T-helper 2 cell treated with Interferon-gamma antibody and Interleukin-4, amounts not matched to agents 5 μg/mL and 100 μg/mL, for 36 hours (primary cell): ENCODE measurements at places on chromosomes 2 and 18.

DNA sequence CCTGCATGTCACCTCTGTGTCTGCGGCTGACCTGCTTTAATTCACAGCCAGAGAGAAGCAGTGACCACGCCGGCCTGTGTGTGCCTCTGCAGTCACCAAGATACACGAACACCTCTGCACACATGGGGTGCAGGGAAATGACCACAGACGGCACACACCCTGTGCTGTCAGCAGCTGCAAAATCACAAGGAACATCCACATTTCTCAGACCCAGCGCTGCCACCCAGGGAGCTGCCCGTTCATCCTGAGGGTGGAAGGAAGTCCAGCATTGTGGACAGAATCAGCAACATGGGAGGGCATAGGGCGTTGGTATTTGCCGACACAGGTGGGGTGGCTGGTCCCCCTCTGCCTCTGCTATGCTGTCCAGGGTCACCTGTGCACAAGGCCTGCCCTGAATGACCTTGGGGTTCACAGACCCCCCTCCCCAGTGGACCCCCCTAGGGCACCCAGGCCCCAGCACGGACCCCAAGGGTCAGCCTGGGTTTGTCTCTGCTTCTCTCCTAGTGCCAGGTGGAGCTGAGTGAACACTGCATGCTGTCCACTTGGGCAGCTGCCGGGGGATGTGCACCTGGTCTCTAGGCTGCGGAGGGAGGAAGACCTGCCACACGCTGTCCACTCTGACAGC lies 107.4 kb downstream of the PXDN start:
- DNase-seq, result no peak

GRCh38 chr2:128457006-128457604 lies 138.4 kb upstream of the HS6ST1 start:
- no peak for DNase-seq

GRCh38 chr18:49843778-49844625 lies 30.7 kb upstream of the ACAA2 start:
- no peak for DNase-seq

DNA sequence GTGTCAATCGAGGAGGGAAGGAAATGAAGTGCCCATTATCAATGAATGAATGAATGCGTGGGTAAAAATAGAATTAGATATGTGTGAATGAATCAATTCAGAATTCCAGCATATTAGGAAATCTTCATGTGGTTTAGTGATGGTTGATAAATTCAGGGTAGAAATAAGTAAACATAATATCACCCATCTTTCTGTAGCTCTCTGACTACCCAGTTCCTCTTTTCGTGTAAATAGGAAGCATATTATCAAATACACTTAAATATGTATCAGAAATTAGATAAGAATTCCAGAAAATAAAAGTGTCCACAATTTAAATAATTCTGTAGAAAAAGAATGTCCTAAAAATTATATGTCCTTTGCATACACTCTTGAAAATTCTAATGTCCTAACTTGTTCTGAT lies 552.9 kb upstream of the LRATD1 start:
- no peak for DNase-seq

- DNase-seq, result no peak
Measured at GRCh38 chr18:24010673-24011072, 3.9 kb upstream of the TTC39C start.

- DNase-seq, result no peak
Measured at GRCh38 chr2:142130111-142131009, 456 bp downstream of the LRP1B start.

DNA sequence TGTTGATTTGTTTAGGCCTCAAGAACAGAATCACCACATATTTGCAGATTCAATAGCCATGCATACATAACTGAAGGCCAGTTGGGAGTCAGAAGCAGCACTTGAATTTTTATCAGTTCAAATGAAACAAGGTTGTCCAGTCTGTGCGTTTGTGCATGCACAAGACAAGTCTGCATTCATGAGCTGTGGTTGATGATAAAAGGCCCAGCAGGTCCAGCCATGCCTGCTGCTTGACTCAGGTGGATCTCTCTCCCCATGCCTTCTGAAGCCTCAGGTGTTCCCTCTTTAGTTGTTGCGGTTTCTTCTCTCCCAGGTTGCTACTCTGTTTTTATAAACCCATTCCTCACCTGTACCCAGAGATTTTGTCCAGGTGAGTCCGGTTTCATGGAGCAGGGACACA lies 124.5 kb downstream of the CCDC102B start:
- DNase-seq, result no peak

GRCh38 chr2:217356142-217356541 lies 496.3 kb upstream of the TNP1 start:
- DNase-seq, result no peak

- peak; percentile 76 for DNase-seq
Measured at GRCh38 chr18:9095297-9096006, 7.0 kb upstream of the NDUFV2 start.

DNA sequence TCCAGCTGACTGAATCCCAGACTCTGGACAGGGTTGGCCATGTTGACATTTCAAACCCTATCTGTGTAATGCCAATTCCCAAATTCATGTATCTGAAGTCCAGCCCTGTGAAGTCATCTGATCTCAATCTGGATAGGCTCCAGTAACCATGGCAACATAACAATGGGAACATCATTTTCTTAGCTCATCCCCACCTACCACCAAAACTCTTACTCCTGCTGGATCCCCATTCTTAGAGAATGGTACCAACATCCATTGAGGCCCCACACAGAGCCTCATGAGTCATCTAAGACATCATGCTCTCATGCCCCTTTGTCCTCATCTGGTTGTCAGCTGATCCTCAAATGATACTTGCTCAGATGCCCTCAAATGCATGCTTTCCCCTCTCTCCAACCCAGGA lies 58.9 kb upstream of the TEX51 start:
- DNase-seq, result no peak

- no peak for DNase-seq
Measured at GRCh38 chr2:70181363-70181956, 9.4 kb downstream of the C2orf42 start.

GRCh38 chr2:112118148-112118547 lies 20.0 kb upstream of the FBLN7 start:
- DNase-seq, result no peak

GRCh38 chr2:119699016-119699606 lies 20.1 kb downstream of the TMEM177 start:
- DNase-seq, result no peak

DNA sequence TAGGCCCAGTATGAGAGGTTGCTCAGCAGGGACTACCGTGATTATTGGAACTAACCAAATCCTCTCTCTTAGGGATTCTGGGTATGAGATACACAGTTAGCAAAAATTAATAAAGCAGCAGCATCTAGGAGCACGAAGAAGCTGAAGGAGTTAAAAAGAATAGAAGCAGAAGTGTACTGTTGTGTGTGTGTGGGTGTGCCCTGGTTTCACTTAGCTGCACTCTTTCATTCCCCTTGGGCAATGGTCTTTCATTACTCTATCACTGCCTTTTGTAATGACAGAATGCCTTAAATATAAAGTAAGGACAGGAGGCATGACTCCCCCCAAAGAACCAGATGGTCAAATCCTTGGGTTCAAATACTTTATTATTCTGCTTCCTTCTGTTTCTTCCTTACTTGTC lies 115.9 kb upstream of the CD302 start:
- DNase-seq, result no peak
